IgD-negative memory B cell (primary cell): ENCODE measurements at places on chromosomes 7 and 10. TPM values are rescaled to one million over a fixed set of nuclear protein-coding genes. Genes with fewer than 3 reads are reported as not detected.

Gene OR2A12
- polyA plus RNA-seq, result not detected

Gene GLUD1
- 83.7 TPM for polyA plus RNA-seq

Gene NXPH1
- polyA plus RNA-seq, result not detected

Gene PTER
- polyA plus RNA-seq, result 11.8 TPM

Gene TMEM184A
- polyA plus RNA-seq, result 0.08 TPM

Gene PITX3
- not detected for polyA plus RNA-seq

Gene MRC1
- not detected for polyA plus RNA-seq

Gene LIPF
- not detected for polyA plus RNA-seq

Gene GDF2
- not detected for polyA plus RNA-seq

Gene BAMBI
- polyA plus RNA-seq, result 0.70 TPM

Gene CCDC146
- 1.0 TPM for polyA plus RNA-seq

Gene CTAGE4
- not detected for polyA plus RNA-seq

Gene ZNF12
- polyA plus RNA-seq, result 27.8 TPM

Gene TRIM73
- 2.6 TPM for polyA plus RNA-seq

Gene CTAGE15
- 0.50 TPM for polyA plus RNA-seq

Gene CUEDC2
- polyA plus RNA-seq, result 51.8 TPM

Gene AOAH
- polyA plus RNA-seq, result 2.8 TPM

Gene PON1
- polyA plus RNA-seq, result not detected

Gene EBLN1
- not detected for polyA plus RNA-seq

Gene CACNA2D1
- polyA plus RNA-seq, result not detected

Gene PNLIP
- not detected for polyA plus RNA-seq

Gene UPK3B
- polyA plus RNA-seq, result not detected

Gene GNAT3
- polyA plus RNA-seq, result not detected

Gene EVX1
- not detected for polyA plus RNA-seq

Gene CLEC2L
- polyA plus RNA-seq, result not detected

Gene ANKRD16
- polyA plus RNA-seq, result 5.2 TPM

Gene SFRP5
- polyA plus RNA-seq, result not detected

Gene SLC26A3
- polyA plus RNA-seq, result not detected

Gene KCNIP2
- polyA plus RNA-seq, result 14.5 TPM

Gene ARHGEF35
- 0.86 TPM for polyA plus RNA-seq

Gene ZPBP
- polyA plus RNA-seq, result not detected

Gene EGR2
- 2.6 TPM for polyA plus RNA-seq

Gene TMEM225B
- polyA plus RNA-seq, result 1.6 TPM

Gene PDE6C
- not detected for polyA plus RNA-seq

Gene SLC25A40
- 15.7 TPM for polyA plus RNA-seq

Gene SEMA4G
- not detected for polyA plus RNA-seq

Gene C10orf62
- not detected for polyA plus RNA-seq

Gene NPC1L1
- polyA plus RNA-seq, result not detected

Gene TMEM26
- polyA plus RNA-seq, result not detected

Gene SNX10
- polyA plus RNA-seq, result 112 TPM

Gene EXOC6
- 12.4 TPM for polyA plus RNA-seq

Gene LZTS2
- polyA plus RNA-seq, result 17.5 TPM

Gene BCCIP
- 70.0 TPM for polyA plus RNA-seq

Gene PAPOLB
- not detected for polyA plus RNA-seq

Gene PAX4
- polyA plus RNA-seq, result not detected

Gene CYP2C19
- polyA plus RNA-seq, result not detected

Gene LRRC61
- 29.1 TPM for polyA plus RNA-seq

Gene H2BK1
- not detected for polyA plus RNA-seq

Gene AKR1D1
- not detected for polyA plus RNA-seq

Gene HABP2
- polyA plus RNA-seq, result not detected
